Suprapubic skin (tissue), 4 donors: ENCODE measurements at places on chromosomes 4 and X.

DNA sequence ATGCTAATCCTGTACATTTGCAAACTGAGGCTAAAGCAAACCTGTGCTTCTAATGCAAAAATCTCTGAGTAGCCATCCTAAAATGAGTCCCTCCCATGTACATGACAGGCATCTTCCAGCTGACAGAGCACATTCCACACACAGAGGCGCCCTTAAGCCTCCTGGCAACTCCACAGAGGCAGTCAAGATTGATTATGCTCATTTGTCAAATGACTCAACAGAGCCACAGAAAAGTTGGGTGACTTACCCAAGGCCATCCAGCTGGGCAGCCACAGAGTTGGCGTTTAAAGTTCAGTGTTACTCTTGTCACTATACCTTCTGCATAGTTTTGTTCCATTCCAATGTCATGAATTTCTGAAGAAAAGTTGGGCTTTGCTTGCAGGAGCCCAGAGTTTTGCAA is 394.6 kb upstream of the FGF13 start:
- no peak for DNase-seq
- no peaks in the 10 kb centered on the region for H3K36me3 ChIP-seq
- H3K27ac ChIP-seq, result no peak overlapping the region
- no peaks in the 10 kb centered on the region for H3K4me1 ChIP-seq
- H3K27me3 ChIP-seq, result no peaks in the 10 kb centered on the region

DNA sequence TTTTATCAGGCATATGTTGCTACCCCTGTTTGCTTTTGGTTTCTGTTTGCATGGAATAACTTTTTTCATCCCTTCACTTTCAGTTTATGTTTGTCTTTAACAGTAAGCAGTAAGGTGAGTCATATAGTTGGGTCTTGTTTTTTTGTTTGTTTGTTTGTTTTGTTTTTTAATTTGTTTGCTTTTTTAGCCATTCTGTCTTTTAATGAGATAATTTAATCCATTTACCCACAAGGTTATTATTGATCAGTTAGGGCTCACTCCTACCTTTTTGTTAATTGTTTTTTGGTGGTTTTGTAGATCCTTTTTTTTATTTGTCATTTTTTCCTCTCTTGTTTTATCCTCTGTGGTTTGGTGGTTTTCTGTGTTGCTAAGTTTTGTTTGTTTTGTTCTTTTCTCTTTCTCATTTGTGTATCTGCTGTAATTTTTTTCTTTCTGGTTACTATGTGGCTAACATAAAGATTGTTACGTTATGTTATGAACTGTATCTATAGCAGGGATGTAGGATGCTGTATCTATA is 379.5 kb upstream of the MAD2L1 start:
- no peaks in the 10 kb centered on the region for H3K27me3 ChIP-seq
- no peaks in the 10 kb centered on the region for H3K36me3 ChIP-seq
- H3K4me3 ChIP-seq, result no peak overlapping the region
- H3K4me1 ChIP-seq, result no peaks in the 10 kb centered on the region

- no peaks in the 10 kb centered on the region for H3K36me3 ChIP-seq
- no peak overlapping the region for H3K27ac ChIP-seq
- peaks cover 31% of the 10 kb centered on the region for H3K4me1 ChIP-seq
- DNase-seq, result no peak
Measured at GRCh38 chr4:148447681-148448080, 5.5 kb upstream of the NR3C2 start.

- peak overlapping the region; percentile 90 for H3K27ac ChIP-seq
- H3K36me3 ChIP-seq, result peaks cover 35% of the 10 kb centered on the region
- H3K4me3 ChIP-seq, result peak overlapping the region; percentile 33
- H3K4me1 ChIP-seq, result peaks cover 45% of the 10 kb centered on the region
- DNase-seq, result no peak
- no peaks in the 10 kb centered on the region for H3K27me3 ChIP-seq
Measured at GRCh38 chr4:87122252-87122651, 98.2 kb downstream of the KLHL8 start.

DNA sequence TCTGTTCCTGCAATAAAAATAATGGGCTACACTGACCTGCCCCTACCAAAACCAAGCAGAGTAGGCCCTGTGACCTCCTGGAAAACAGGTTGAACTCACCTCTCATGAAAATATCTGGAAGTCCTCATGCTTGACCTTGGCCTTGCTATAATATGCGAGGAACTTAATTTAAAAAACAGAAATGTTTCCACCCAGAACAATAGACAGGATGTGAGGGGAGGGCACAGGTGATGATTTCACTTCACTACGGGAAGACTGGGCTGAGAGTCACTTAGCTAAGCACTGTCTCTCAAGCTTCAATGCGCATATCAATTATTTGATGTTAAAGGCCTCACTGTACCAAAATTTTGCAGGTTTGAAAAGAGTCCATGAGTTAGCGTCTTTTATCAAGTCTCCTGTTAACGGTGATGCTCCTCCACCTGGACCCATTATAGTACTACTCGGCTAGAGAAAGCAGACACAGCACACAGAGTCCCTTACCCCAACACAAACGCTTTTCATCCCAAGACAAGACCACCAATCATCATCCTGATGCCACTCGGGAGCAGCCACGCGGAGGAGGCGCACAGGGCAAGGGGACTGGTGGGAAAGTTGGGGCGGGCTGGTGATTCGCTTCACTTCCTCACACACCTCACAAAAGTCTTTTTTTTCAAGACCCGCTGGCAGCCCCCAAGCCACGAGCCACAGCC is 25.9 kb downstream of the ZNF721 start:
- peak overlapping the region; percentile 93 for H3K27ac ChIP-seq
- no peak for DNase-seq
- no peaks in the 10 kb centered on the region for H3K27me3 ChIP-seq
- peaks cover 13% of the 10 kb centered on the region for H3K4me1 ChIP-seq
- peaks cover 40% of the 10 kb centered on the region for H3K36me3 ChIP-seq

- H3K27ac ChIP-seq, result no peak overlapping the region
- no peaks in the 10 kb centered on the region for H3K27me3 ChIP-seq
- no peaks in the 10 kb centered on the region for H3K36me3 ChIP-seq
- no peaks in the 10 kb centered on the region for H3K4me1 ChIP-seq
Measured at GRCh38 chrX:51336584-51336983, 4.0 kb downstream of the NUDT10 start.

DNA sequence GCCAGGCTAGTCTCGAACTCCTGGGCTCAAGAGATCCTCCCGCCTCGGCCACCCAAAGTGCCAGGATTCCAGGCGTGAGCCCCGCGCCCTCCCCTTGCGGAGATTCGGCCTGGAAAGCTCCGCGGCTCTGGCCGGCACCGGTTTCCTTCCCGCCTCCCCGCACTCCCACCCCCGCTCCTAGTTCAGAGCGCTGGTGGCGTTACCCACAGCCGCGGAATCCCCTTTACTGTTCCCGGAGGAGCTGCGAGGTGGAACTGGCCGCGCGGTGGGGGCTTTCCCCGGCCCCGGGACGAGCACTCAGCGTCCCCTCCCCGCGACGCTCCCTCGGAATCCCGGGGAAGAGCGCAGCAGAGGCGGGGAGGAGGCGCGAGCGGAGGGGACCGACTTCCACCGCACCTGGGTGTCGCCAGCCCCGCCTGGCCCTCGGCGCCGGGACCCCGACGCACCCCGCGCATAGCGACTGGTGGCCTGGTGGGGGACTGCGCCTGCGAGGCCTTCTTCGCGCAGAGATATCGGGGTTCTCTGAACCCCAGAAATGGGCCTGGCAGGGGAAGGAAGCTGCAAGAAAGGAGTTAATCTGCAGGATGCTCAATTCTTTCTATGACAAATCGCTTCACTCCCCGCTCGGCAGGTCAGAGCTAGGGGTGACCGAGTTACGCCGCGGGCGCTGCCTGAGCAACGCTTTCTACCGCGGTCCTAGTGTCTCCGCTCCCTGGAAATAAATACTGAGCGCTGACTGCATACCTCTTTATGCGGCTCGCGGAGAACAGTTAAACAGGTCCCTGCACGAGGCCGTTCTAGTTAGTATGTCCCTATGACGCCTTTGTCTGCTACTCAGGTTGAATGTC is 14.6 kb upstream of the SLC25A4 start:
- H3K4me3 ChIP-seq, result peak overlapping the region; percentile 67
- no peaks in the 10 kb centered on the region for H3K36me3 ChIP-seq
- H3K27ac ChIP-seq, result no peak overlapping the region
- peaks cover 23% of the 10 kb centered on the region for H3K4me1 ChIP-seq

- no peaks in the 10 kb centered on the region for H3K4me1 ChIP-seq
- no peak overlapping the region for H3K4me3 ChIP-seq
- H3K27me3 ChIP-seq, result no peaks in the 10 kb centered on the region
- H3K27ac ChIP-seq, result no peak overlapping the region
- no peaks in the 10 kb centered on the region for H3K36me3 ChIP-seq
Measured at GRCh38 chr4:36325499-36325898, 44.1 kb downstream of the DTHD1 start.

DNA sequence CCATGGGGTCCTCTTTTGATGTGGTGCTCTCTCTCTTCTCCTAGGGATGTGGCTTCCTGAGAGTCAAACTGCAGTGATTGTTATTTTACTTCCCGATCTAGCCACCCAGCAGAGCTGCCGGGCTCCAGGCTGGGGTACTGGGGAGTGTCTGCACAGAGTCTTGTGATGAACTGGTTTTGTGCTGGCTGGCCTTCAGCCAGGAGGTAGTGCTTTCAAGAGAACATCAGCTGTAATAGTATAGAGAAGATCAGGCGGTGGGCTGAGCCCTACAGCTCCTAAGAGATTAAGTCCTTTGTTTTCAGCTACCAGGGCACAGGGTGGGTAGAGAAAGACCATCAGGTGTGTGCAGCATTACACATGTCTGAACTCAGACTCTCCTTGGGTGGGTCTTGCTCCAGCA is 59.0 kb upstream of the AGTR2 start:
- no peaks in the 10 kb centered on the region for H3K4me1 ChIP-seq
- no peaks in the 10 kb centered on the region for H3K27me3 ChIP-seq
- DNase-seq, result no peak
- no peak overlapping the region for H3K27ac ChIP-seq
- H3K4me3 ChIP-seq, result no peak overlapping the region
- H3K36me3 ChIP-seq, result no peaks in the 10 kb centered on the region

DNA sequence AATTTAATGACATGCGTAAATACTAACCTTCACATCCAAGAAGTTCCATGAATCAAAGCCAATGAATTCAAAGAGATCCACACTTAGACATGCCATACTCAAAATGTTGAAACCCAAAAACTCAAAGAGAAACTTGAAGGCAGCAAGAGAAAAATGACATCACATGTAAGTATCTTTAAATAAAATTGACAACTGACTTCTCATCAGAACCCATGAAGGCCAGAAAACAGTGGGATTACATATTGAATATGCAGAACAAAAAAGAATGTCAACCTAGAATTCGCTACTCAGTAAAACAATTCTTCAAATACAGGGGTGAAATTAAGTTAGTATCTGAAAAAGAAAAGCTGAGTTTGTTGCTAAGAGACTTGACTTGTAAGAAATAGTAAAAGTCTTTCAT is 953.9 kb upstream of the HS3ST1 start:
- DNase-seq, result no peak
- H3K27me3 ChIP-seq, result no peaks in the 10 kb centered on the region
- H3K27ac ChIP-seq, result no peak overlapping the region
- H3K4me1 ChIP-seq, result no peaks in the 10 kb centered on the region
- no peaks in the 10 kb centered on the region for H3K36me3 ChIP-seq

DNA sequence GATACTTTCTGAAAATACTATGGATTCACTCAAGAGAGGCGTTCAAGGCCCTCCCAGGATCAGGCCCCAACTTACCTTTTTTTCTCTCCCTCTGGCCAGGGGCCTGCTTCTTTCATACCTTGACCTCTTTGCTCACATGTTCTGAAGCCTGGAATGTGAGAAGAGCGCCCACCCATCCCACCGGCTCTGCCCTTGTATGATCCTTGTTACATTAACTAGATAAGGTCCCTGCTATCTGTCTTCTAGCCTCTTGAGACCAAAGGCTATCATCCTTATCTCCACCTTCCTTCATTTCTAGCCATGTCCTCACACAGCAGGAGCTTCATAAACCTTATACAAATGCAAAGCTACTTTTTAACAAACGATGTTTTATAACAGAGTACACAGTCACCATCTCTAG is 45.9 kb downstream of the PROM1 start:
- no peak for DNase-seq
- H3K27ac ChIP-seq, result no peak overlapping the region
- H3K27me3 ChIP-seq, result no peaks in the 10 kb centered on the region
- H3K36me3 ChIP-seq, result no peaks in the 10 kb centered on the region

DNA sequence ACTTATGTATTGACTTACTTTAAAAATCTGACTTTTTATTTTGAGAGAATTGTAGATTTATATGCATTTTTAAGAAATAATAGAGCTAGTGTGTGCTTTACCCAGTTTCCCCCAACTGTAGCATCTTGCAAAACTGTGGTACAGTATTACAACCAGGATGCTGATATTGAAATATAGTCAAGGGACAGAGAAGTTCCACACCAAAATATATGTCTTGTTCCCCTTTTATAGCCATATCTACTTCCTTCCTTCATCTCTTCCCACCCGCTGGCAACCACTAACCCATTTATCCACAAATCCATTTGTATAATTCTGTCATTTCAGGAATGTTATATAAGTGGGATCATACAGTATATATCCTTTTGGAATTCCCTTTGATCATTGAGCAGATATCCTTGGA is 16.8 kb downstream of the KDM6A start:
- H3K27me3 ChIP-seq, result no peaks in the 10 kb centered on the region
- H3K4me3 ChIP-seq, result no peak overlapping the region
- no peak overlapping the region for H3K27ac ChIP-seq
- H3K4me1 ChIP-seq, result no peaks in the 10 kb centered on the region
- DNase-seq, result no peak

- H3K4me3 ChIP-seq, result no peak overlapping the region
- no peaks in the 10 kb centered on the region for H3K27me3 ChIP-seq
- peaks cover 20% of the 10 kb centered on the region for H3K36me3 ChIP-seq
- H3K4me1 ChIP-seq, result no peaks in the 10 kb centered on the region
- no peak for DNase-seq
Measured at GRCh38 chr4:39745920-39746319, 48.0 kb downstream of the UBE2K start.
